ENCODE measurements at places on chromosomes 6 and 20. TPM values are rescaled to one million over a fixed set of nuclear protein-coding genes. Genes with fewer than 3 reads are reported as not detected.

GSTA2 gene
- 4.8 TPM for total RNA-seq

- DNase-seq = no peak
Observed at GRCh38 chr20:24773168-24773567, 175.9 kb upstream of the CST7 start.

DNA sequence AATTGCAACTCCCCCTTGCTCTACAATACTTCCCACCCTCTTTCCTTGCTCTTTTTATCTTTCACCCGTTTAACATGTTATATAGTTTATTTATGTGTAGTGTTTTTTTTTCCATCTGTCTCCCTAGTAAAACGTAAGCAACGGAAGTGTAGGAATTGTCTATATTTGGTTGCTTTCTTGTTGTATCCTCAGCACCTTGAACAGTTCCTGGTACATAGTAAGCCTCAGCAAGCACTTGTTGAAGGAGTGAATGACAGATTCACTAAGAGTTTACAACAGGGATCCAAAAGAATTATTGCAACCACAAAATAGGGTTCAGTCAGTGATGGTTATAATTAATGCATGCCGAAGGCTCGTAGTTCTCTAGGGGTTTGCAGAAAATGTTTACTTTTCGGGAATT, 242.7 kb downstream of the SAMD5 start:
- no peak for DNase-seq

GRCh38 chr20:326645-327185, 1.4 kb downstream of the SOX12 start:
- peak; percentile 64 for DNase-seq

- no peak for DNase-seq
Observed at GRCh38 chr6:150435832-150436231, 67.0 kb downstream of the IYD start.

IRAK1BP1 gene
- 6.2 TPM for total RNA-seq

- DNase-seq = no peak
Observed at GRCh38 chr6:135043364-135043763, 11.3 kb downstream of the HBS1L start.

GRCh38 chr20:47981222-47981621, 195.9 kb upstream of the SULF2 start:
- no peak for DNase-seq

TUBB1 gene
- 6.5 TPM for total RNA-seq

- DNase-seq = no peak
Observed at GRCh38 chr6:169169375-169169774, 84.3 kb downstream of the THBS2 start.
